ENCODE measurements at places on chromosomes 2 and 18.

GRCh38 chr2:38665854-38666555, at the start of gene GALM:
Gene GALM, plus strand, starts transcription at chr2:38666114. Its CDS starts 48 bp downstream, at chr2:38666162.
- no peak for DNase-seq

DNA sequence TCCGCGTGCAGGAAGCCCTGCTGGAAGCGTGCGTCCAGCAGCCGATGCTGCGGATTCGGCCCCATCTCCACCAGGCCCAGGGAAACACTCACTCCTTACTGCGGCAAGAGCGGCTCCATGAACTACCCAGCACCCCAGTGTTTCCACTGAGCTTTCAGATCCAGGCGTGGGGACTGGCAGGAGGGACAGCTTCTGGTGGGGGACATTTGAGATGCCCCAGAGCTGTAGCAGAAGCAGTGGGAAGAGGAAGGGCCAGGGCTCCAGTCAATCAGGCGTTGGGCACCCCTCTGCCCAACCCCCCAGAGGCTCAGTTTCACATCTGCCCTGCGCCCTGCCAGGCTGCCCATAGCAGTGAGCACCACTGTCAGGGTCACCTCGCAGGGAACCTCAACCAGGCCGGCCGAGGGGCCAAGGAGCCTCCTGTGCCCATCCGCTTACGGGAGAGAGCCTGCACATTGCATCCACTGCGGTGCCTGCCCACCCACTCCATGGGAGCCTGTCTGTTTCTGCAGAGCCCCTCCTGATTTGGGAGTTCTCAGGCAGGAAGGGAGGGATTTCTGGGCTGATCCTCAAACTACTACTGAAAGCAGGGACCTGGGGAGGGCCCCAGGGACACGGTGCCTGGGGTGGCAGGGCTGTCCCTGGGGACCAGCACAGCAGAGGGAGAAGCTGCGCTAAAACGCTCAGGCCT, 4.6 kb downstream of the AGXT start:
- DNase-seq, result no peak

DNA sequence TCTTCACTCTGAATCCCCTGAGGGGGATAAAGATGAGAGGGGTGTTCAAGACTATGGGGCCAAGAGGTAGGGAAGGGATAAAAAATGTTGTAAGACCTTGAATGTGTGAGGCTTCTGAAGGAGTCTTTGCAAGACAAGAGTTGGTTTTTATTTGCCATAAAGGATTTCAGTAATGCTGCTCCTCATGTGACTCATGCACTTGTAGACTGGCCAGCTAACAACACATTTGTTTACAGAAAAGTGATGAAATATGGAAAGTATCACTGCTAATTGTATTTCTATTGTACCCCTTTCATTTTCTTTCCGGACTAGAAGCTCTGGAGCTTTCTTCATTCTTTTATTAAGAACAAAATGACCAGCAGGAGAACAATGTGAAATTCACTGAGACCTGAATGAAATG, 782.1 kb downstream of the EPHA4 start:
- no peak for DNase-seq

- no peak for DNase-seq
These were observed 378.2 kb downstream of the STK39 start for GRCh38 chr2:167869200-167869599.

DNA sequence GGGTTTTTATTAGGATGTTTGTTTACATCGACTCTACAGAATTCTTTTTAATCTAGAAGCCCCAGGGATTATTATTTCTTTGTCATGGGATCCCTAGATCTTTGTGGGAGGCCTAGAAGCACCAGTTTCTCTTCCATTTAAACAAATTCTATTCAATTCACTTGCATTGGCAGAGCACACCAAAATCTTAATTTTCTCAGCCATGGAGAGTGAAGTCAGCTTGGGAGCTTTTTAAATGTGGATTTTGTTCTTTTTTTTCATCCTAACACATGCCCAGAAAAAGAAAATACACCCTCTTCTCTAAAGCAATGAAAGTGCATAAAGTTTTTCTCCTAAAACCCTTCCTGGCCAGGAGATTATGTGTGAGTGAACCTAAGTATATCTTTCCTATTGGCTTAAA, 38.5 kb downstream of the CDCA7 start:
- DNase-seq, result no peak

GRCh38 chr2:62741954-62742722, 36.6 kb downstream of the EHBP1 start:
- DNase-seq, result no peak

GRCh38 chr2:222108957-222109585, 189.7 kb downstream of the PAX3 start:
- no peak for DNase-seq

GRCh38 chr2:43542285-43542933, 53.4 kb downstream of the THADA start:
- DNase-seq, result no peak

GRCh38 chr2:232880764-232881351, 10.8 kb downstream of the SNORC start:
- DNase-seq, result no peak

- no peak for DNase-seq
These were observed 45.4 kb downstream of the MCFD2 start for GRCh38 chr2:46870051-46870839.
